ENCODE measurements at places on chromosomes 6 and 20. TPM values are rescaled to one million over a fixed set of nuclear protein-coding genes. Genes with fewer than 3 reads are reported as not detected.

SLC25A27 gene
- 6.8 TPM for total RNA-seq

SLC22A16 gene
- not detected for total RNA-seq

RSPH3 gene
- total RNA-seq = 2.8 TPM

BTNL2 gene
- total RNA-seq = not detected

TSBP1 gene
- not detected for total RNA-seq

ADGRF5 gene
- total RNA-seq = 21.2 TPM

TMC2 gene
- total RNA-seq = not detected
